ENCODE measurements at places on chromosomes 1 and 21.

- no peak for DNase-seq
Measured at GRCh38 chr1:3109355-3109754, 40.4 kb downstream of the PRDM16 start.

GRCh38 chr21:30227633-30228404 lies 11.9 kb upstream of the CLDN8 start:
- no peak for DNase-seq

DNA sequence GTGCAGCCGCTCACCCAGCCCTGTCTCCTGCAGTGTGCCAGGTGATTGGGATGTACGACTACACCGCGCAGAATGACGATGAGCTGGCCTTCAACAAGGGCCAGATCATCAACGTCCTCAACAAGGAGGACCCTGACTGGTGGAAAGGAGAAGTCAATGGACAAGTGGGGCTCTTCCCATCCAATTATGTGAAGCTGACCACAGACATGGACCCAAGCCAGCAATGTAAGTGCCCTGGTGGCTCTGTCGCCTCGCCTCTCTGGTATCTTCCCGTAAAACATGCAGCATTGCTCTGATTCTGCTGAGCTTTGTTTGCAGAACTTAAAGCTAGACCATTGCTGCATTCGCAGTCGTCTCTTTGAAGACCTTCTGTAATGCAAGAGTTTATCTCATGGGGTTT lies 79.2 kb downstream of the ATP5PO start:
- DNase-seq = no peak

GRCh38 chr21:45523411-45524101 lies 18.7 kb downstream of the SLC19A1 start:
- no peak for DNase-seq

- DNase-seq = no peak
Measured at GRCh38 chr1:9294910-9295636, 2.4 kb downstream of the SPSB1 start.

DNA sequence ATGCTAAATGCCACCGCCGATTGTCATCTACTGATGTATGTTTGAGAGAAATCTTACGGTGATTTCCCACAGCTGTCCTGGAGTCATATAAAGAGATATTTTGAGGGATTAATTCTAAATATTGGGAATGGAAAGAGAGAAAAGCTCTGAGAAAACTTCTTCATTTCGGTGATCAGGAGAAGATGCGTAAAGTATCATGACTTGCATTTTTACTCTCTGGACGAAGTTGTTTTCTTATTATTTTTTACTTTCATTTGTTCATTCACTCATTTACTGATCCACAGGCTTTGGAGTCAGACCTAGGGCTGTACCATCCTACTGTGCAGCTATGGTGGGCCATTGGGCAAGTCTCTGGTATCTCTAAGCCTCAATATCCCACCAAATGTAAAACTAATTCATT lies 58.4 kb upstream of the RUNX1 start:
- no peak for DNase-seq

DNA sequence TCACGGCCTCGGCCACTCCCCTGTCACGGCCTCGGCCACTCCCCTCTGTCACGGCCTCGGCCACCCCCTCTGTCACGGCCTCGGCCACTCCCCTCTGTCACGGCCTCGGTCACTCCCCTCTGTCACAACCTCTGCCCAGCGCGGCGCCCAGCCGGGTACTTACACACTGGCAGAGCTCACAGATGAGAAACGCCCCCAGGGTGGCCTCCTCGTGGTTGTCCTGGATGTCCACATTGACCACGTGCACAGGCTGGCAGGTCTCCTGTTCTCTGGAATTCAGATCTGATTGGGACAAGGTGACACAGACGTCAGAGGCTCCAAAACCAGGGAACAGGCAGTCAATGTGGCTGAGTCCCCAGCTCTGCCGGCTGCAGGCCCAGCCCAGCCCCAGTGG lies 3.3 kb upstream of the TMEM240 start:
- DNase-seq = no peak

GRCh38 chr1:206716870-206717673 lies 32.4 kb downstream of the MAPKAPK2 start:
- no peak for DNase-seq

- no peak for DNase-seq
Measured at GRCh38 chr1:171055966-171056643, 34.6 kb upstream of the FMO3 start.

- no peak for DNase-seq
Measured at GRCh38 chr1:32782086-32782485, 35.1 kb downstream of the YARS1 start.

DNA sequence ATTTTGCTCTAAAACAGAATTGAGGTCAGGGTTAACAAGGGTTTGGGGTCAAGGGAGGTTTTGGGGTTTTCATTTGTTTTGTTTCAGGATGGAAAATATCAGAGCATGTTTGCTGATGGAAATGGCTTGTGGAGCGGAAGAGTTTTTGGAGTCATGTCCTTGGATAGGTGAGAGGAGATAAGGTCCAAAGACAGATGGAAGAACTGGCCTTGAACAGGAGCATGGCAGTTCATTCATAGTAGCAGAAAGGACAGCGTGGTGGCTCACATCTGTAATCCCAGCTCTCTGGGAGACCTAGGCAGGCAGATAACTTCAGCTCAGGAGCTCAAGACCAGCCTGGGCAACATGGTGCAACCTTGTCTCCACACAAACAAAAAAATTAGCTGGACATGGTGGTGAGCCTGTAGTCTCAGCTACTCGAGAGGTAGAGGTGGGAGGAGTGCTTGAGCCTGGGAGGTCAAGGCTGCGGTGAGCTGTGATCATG lies 65.1 kb downstream of the MAB21L3 start:
- no peak for DNase-seq

DNA sequence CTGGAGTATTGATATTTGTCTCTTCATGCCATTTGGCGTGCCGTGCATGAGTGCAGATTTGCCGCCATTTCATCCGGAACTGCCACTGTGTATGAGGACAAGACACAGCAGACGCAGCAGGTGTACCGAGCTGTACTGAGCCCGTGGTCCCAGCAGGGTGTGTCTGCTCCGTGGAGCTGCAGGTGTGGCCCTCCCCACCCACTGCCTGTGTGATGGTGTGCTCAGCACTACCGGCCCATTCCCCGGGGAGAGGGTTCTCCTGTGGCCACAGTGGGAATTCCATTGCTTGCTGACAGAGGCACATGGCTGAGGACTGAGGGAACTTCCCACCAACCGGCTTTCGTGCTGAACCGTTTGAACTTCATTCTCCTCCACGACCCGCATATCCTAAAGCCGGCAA lies 34.3 kb upstream of the COL6A1 start:
- no peak for DNase-seq

DNA sequence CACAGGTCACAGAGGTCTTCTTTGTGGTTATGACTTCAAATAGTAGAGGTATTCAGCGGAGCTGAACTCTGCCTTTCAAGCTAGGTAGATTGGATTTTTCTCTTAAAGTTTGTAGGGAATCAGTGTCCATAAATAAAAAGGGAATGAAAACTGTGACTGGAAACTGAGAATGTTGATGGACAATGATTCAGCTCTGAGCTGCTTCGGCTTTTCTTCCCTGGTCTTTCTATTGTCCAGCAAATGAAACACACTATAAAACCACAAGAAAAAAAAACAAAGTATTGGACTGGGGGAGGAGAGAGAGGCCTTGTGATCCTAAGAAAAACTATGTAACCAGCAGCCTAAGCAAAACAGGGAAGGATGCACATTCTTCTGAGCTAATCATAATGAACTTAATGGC lies 11.1 kb downstream of the TNNI3K start:
- DNase-seq = no peak

- DNase-seq = no peak
Measured at GRCh38 chr21:41956926-41957729, 3.3 kb upstream of the C2CD2 start.

DNA sequence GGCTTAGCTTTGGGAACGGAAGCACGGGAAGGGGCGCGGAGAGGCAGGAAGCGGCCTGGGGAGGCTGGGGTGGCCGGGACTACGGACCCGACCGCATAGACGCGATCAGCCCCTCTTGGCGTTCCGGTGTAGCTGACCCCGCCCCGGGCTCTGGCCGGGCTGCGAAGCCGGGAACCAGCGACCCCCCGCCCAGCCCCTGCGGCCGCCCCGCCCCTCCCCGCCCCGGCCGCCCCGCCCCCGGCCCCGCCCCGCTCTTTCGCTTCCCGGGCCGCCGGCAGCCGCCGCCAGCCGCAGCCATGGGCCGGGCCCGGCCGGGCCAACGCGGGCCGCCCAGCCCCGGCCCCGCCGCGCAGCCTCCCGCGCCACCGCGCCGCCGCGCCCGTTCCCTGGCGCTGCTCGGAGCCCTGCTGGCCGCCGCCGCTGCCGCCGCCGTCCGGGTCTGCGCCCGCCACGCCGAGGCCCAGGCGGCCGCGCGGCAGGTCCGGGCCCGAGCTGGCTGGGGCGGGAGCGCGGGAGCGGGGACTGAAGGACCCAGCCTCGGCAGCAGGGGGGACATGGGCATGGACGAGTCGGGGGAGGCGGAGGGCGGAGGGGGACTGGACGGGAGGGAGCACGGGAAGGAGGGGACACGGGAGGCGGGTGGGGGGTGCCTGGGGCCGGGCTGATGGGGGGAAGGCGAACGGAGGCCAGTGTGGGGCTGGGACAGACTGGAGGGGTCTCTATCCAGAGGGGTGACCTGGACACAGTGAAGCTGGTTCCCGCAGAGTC lies at the start of gene SELENON:
SELENON (plus strand) TSS at position 259 of the 768 bp plus-strand sequence; CDS start at position 297, 38 bp downstream.
- peak; percentile 18 for DNase-seq

DNA sequence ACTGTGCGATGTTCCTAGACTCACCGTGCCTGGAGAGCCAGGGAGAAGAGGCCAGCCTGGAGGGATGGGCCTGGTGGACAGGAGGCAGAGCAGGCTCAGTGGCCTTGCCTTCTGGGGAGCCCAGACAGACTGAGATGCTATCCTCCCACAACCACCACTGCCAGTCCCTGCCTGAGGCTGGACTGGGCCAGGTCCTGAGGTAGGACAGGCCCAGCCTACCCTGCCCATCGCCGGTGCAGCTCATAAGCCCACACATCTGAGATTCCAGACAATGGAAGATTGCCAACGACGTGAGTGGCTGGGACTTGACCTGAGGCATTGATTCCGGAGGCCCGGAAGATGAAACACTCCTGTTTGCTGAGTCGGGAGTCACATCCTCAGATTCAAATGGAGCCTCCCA lies 5.8 kb downstream of the CLEC20A start:
- DNase-seq = no peak

- no peak for DNase-seq
Measured at GRCh38 chr1:103248417-103249102, 140.2 kb upstream of the COL11A1 start.

GRCh38 chr1:244221991-244222390 lies 170.9 kb downstream of the ZBTB18 start:
- DNase-seq = no peak

DNA sequence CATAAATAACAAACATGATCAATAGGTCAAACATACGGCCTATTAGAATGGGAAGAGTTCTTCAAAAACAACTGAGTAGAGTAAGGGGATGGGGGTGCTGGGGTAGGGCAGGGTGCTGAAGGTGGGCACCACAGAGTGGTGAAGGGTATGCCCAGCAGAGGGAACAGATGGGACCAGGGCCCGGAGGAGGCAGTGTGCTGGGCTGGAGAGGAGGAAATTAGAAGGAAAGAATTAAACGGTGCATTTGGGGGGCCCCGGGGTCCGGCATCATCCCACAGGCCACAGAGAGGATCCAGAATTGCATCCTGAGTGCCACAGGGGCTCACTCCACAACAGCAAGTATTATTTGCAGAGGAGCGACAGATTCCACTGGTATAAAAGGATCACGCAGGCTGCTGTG lies 94.5 kb downstream of the GLIS1 start:
- no peak for DNase-seq

GRCh38 chr21:18006691-18007090 lies 187.5 kb upstream of the C21orf91 start:
- no peak for DNase-seq

DNA sequence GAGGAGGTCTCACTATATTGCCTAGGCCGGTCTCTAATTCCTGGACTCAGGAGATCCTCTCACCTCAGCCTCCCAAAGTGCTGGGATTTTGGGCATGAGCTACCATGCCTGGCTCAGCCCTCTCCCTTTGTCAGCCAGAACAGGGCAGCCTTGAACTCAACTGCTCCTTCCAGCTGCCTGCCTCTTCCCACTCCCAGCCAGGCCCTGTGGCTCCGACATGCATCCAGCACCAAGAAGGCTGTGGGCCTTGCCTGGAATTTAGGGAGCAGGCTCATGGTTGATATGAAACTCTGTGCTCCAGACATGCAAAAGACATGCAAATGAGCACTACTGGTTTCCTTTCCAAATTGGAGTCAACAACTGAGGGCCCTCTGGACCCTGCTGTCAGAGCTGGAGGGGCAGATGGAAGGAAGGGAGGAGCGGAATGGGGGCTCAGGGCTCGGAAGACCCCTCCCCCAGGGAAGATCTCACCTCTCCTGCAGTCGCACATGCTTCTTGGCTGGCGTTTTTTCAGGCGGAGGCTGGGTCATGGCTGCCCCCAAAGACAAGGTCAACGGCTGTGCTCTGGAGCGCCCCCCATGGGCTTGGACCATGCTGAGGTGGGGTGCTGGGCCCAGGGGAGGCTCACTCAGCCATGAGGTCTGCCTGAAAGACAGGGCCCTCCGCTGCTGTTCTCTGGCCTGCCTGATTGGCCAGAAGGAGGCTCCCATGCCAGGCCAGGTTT lies 1.4 kb downstream of the PTPN7 start:
- DNase-seq = no peak

- DNase-seq = no peak
Measured at GRCh38 chr1:201665036-201665435, 126.1 kb downstream of the NAV1 start.
